CD4-positive, alpha-beta T cell treated with Interferon gamma for 1 hour (primary cell): ENCODE measurements at places on chromosomes 1 and 21.

GRCh38 chr1:19683351-19683750, 18.7 kb downstream of the HTR6 start:
- DNase-seq, result no peak

DNA sequence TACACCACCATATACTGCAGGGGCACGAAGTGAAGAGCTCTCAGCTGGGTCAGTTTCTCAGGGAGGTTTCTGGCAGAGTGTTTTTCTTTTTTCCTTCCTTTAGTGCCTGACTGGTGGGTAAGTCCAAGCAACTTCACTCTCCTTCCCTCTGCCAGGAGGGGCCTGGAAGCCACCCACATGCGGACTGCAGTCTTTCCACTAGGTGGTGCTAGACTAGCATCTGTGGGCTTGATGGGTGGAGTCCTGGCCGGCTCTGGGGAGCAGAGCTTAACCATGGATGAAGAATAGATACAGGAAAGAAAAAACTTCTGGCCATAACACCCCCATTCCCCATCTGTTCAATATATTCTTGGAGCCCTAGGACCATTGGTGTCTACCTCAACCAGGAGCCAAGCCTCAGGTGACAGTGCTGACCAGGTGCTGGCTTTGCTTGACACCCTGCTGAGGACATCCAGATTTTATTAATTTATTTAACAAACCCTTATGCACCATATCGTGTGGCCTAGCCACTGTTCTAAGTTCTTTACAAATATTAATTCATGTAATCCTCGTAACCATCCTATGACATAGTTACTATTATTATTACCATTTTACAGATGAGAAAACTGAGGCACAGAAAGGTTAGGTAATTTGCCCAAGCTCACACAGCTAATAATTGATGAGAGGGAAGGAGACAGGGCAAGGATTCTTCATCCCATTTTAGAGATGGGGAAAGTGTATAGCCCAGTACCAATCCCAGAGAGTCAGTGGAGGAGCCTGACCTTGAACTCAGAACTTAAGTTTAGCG, 126.7 kb upstream of the CSF3R start:
- peak; percentile 8 for DNase-seq

DNA sequence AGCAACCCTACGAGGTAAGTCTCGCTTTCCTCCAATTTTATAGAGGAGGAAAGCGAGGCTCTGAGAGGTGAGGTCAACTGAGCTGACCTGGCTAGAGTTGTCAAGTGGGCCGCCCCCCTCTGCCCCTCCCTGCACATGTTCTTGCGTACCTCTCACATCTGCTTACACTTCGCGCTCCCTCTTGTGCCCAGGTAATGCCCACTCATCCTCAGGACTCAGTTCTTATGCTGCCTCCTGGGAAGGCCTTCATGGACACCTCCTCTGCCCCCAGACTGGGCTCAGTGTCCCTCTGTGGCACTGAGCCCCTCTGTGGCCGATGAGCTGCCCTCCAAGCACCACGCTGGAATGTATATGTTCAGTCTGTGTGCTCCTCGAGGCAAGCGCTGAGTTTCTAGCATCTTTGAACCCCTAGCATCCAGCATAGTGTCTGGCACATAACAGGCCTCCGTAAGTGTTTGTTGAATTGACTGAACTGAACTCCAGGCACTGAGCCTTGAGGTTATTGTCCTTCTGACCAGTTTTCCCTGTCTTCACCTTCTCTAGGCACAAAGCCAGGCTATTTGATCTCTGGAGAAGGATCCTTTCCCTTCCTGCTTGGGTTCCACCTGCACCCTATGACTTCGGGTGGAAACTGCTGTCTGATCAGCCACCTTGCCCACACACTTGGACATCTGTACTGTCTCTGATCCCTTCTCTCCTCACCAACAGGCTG, 13.5 kb downstream of the MOV10 start:
- no peak for DNase-seq

DNA sequence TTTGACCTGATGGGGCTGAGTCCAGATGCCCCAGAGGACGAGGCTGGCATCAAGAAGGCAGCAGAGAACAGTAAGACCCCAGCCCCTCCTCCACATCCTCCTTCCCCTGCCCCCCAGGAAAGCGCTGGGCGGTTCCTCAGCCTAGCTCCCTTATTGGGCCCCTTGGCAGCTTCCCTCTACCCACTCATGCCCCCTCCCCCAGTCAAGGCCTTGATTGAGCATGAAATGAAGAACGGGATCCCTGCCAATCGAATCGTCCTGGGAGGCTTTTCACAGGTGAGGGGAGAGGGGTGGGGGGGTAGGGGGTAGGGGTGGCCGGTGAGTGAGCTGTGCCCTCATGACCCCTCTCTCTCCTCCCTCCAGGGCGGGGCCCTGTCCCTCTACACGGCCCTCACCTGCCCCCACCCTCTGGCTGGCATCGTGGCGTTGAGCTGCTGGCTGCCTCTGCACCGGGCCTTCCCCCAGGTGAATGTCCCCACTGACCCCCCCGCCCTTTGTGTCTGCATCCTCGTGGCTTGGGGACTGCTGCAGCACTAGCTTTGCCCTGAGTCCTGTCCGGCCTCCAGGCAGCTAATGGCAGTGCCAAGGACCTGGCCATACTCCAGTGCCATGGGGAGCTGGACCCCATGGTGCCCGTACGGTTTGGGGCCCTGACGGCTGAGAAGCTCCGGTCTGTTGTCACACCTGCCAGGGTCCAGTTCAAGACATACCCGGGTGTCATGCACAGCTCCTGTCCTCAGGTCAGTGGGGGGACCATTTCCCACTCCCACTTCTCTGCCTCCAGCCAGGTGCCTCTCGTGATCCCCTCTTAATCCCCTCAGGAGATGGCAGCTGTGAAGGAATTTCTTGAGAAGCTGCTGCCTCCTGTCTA, 3.2 kb downstream of the LYPLA2 start:
- DNase-seq, result no peak

GRCh38 chr1:180229483-180230415, at the start of gene LHX4:
Gene LHX4 (plus strand): TSS chr1:180230264. CDS start chr1:180230530, 266 bp downstream.
- no peak for DNase-seq

- DNase-seq, result peak; percentile 35
Measured at GRCh38 chr1:84847253-84848250, 45.5 kb downstream of the LPAR3 start.

DNA sequence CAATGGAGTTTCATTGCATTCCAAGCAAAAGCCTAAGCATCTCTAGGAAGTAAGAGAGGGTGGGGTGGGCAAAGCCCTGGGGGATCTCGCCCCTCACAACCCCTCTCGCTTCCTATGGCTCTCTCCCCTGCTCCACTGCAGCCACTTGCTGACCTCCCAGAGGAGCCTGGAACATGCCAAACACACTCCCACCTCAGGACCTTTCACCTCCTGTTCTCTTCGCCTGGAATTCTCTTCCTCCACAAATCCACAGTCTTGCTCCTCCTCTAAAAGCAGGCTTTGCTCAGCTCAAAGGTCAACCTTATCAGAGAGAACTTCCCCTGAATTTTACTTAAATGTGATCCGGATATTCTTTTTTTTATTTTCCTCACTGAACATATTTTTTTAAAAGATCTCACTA, 20.9 kb upstream of the SRRM1 start:
- DNase-seq, result no peak

DNA sequence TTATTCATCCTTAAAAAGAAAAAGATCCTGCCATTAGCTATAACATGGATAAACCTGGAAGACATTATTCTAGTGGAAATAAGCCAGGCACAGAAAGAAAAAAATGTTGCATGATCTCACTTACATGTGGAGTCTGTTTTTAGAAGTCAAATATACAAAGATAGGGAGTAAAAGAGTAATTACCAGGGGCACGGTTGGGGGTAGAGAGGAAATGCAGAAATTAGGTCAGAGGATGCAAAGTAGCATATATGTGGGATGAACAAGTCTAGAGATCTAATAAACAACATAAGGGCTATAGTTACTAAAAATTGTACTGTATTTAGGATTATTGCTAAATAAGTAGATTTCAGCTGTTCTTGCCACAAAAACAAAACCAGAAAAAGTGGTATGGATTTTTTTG, 61.4 kb upstream of the CD53 start:
- no peak for DNase-seq

DNA sequence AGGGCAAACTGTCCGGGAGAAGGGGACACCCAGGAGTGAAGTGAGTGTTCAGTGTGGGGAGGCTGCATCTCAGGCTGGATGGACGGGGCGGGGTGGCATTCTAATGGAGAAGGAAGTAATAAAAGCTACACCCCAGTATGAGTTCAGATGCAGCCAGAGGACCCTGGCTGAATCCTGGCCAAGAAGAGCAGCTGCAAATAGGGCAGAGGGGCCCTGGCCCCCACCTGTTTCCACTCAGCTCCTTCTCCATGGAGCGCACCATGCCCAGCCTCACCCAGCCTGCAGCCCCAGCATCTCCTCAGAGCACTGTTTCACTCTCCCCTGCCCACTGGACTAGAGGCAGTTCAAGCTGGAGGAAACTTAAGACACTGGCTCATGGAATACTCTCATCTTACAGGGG, 46.4 kb downstream of the KCND3 start:
- DNase-seq, result no peak

DNA sequence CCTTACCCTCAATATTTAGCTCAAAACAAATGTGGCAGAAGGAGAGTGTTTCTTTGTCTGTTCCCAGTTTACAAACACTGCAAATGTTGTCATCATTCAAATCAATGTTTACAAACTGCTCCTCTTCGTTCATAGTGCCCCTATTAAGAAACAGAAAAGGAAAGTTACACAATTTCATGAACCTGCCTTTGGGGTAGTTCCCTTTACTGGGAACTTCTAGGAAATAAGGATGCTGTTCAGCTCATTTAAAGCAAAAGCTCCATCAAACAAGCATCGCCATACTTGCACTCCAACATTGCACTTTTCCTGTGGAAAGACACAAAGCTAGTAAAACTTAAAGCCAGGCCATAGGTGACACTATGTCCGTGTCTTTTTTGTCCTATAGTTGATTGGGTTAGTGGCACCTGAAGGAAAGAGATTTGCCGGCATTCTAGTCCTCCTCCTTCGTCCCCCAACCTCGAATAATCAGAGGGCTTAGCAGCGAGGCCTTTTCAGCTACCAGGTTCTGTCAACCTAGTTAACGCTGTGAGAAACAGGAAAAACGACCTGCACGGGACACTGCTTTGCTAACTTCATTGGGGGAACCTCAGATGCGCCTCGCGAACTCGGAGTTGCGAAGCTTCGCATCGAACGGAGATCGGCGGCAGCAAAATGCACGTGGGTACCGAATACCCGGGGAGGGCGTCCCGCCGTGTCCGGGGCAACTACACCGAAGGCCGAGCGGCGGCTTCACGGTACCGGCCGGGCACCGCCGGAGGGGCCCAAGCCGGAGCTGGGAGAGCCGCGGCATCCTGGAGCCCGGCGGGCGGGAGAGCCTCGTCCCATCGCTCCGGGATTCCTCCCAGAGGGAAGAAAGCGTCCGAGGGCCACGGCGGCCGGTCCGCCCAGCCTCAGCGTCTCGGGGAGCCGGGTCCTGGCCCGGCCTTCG, 706 bp downstream of the C21orf91 start:
- DNase-seq, result peak; percentile 39

DNA sequence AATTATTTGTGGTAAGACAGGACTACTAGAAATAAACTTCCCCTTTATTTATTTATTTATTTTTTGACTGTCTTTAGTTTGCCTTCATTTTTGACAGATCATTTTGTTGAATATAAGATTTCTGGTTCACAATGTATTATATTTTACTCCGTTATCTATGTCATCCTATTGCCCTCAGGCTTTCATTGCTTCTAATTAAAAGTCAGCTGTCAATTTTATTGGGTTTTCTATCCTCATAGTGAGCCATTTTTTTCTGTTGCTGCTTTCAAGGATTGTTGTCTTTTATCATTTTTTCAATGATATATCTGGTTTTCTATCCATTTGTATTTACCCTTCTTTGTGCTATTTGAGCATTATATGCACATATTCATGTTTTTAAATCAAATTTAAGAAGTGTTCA, 866.2 kb downstream of the LRRIQ3 start:
- DNase-seq, result no peak
